H7 (cell line): ENCODE measurements at places on chromosomes 5 and 9. TPM values are rescaled to one million over a fixed set of nuclear protein-coding genes. Genes with fewer than 3 reads are reported as not detected.

GRXCR2 gene
- not detected in 2 replicates for total RNA-seq

TTC16 gene
- 0.11 TPM in 1 of 2 replicates, not detected in the other for total RNA-seq

TMC1 gene
- not detected in 2 replicates for total RNA-seq

CDKN2B gene
- total RNA-seq, result 0.76 TPM in 1 of 2 replicates, not detected in the other

IL7R gene
- not detected in 2 replicates for total RNA-seq

ACTBL2 gene
- total RNA-seq, result not detected in 2 replicates

IL5 gene
- not detected in 2 replicates for total RNA-seq

ASTN2 gene
- 7.4 and 9.3 TPM in 2 replicates for total RNA-seq

PCDHGA8 gene
- total RNA-seq, result 0.22 TPM in 1 of 2 replicates, not detected in the other

B4GALT1 gene
- 5.5 and 6.7 TPM in 2 replicates for total RNA-seq

PRLR gene
- 1.5 and 2.0 TPM in 2 replicates for total RNA-seq

ZFP2 gene
- total RNA-seq, result 0.28 and 1.3 TPM in 2 replicates

GRCh38 chr5:107103522-107103921 lies 567.2 kb downstream of the EFNA5 start:
- no peak for DNase-seq

- peak; percentile 32 for DNase-seq
Measured at GRCh38 chr5:172695232-172696054, 54.4 kb downstream of the NEURL1B start.

- no peak for DNase-seq
Measured at GRCh38 chr9:79446523-79447307, 125.0 kb upstream of the TLE4 start.

- DNase-seq, result no peak
Measured at GRCh38 chr5:81754621-81755020, 3.7 kb upstream of the SSBP2 start.

- no peak for DNase-seq
Measured at GRCh38 chr5:116600876-116601275, 26.3 kb upstream of the SEMA6A start.

DNA sequence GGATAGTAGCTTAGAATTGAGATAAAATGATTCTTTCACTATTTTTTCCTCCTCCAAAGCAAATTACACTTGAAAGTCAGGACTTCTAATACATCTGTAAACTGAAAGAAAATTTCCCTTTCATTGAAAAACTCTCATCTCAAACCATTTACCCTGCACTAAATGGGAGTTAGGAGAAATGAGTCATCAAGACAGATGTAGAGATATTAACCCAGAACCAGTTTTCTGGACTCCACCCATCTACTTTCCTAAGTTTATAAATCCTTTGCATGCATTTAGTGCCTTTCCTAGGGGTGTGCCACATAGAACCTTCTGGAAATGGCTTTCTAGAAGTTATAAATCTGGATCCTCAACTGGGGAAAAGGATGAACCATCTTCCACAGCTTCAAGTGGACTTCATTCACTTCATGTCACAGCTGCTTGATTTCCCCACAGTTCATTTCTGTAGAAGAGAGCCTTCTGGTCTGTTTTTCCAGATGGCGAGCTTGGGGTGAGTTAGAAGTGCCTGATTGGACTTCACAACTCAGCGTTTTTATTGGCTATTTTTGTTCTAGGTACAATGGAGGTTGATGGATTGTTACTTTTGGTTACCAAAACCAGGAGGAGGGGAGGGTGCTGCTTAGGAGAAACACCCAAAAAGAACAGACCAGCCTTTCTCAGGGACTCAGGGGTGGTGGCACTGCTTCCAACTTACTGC lies 72.5 kb upstream of the GPR151 start:
- no peak for DNase-seq

GRCh38 chr9:105114964-105115728 lies 129.3 kb upstream of the SLC44A1 start:
- no peak for DNase-seq

DNA sequence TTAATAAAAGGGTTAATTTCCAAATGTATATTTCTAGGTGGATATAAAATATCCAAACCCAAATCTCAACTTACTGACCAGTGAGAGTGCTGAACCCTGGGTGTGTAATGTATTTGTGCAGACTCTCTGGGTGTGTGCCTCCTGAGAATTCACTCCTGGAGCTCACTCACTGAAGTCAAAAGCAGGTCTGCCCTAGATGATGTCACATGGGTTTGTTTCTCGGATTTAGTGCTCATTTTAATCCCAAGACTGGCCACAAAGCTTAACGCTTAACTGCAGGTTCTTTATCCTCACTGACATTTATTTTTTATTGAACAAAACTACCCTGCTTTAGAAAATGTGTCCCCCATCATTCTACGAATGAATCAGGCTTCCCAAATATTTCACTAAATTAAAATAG lies 179.4 kb downstream of the PPP2R2B start:
- no peak for DNase-seq

DNA sequence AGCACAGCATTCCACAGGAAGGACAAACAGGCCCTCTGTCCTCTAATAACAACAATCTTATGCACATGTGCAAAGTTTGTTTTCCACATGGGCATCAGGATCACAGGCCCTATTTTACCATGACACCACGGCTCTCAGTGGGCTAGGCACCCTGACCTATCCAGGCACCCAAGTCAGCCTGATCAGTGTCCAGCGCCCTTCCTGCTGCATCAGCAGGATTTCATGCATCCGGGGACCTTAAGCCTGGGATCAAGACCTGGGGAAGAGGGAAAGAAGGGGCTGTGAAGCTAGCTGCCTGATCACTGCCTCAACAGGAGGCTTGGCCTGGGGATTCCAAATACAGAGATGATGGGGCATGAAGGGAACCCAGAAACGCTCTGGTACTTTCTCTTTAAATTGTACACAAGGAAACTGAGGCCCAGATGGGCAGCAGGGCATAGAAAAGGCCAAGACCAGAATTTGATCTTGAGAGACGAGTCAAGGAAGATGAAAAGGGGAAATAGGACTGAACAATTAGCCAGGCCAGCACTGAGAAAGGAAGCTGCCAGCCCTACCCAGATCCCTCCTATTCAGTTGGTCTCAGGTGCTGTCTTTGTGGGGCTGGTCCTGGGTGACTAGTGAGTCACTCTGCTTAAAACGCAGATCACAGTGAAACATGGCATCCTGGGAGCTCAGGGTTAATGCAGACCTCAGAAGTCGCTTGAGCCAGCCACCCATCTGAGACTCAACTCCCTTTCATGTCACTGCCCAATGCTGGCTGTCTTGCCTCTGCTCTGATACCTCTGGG lies 57.9 kb downstream of the SHB start:
- no peak for DNase-seq

DNA sequence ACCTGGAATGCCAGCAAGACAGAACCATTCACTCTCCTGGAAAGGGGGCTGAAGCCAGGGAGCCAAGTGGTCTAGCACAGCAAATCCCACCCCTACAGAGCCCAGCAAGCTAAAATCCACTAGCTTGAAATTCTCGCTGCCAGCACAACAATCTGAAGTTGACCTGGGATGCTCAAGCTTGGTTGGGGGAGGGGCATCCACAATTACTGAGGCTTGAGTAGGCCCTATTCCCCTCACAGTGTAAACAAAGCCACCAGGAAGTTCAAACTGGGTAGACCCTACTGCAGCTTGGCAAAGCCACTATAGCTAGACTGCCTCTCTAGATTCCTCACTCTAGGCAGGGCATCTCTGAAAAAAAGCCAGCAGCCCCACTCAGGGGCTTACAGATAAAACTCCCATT lies 17.3 kb downstream of the RIGI start:
- DNase-seq, result no peak

GRCh38 chr9:74951725-74952151 lies 974 bp downstream of the C9orf40 start:
- DNase-seq, result no peak

GRCh38 chr9:134836406-134836970 lies 44.1 kb upstream of the FCN2 start:
- DNase-seq, result no peak

DNA sequence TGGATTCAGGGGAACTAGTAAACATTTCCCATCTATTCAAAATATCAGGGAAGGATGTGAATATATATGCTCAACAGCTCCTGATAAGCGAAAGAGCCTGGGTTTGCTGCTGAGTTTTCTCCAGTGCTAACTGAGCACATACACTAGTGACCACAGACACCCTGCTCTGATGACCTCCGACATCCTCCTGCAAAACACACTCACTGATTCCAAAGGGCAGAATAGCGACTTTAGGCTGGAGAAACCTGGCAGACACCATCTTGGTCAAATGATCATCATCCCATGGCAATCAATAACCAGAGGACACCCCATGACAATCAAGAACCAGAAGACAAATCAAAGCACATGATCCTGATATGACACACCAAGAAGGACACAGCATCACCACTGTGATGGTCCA lies 9.2 kb upstream of the GADD45G start:
- DNase-seq, result no peak

GRCh38 chr5:110727025-110727314 lies 499 bp upstream of the TMEM232 start:
- no peak for DNase-seq

DNA sequence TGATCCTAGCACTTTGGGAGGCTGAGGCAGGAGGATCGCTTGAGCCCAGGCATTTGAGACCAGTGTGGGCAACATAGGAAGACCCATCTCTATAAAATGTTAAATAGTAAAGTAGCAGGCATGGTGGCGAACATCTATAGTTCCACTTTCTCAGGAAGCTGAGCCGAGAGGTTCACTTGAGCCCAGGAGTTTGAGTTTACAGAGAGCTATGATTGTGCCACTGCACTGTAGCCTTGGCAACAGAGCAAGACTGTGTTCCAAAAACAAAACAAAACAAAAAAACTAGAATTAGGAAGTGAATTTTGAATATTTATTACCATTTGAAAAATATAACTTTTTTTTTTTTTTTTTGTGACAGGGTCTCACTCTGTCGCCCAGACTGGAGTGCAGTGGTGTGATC lies 26.8 kb upstream of the PAX5 start:
- no peak for DNase-seq

DNA sequence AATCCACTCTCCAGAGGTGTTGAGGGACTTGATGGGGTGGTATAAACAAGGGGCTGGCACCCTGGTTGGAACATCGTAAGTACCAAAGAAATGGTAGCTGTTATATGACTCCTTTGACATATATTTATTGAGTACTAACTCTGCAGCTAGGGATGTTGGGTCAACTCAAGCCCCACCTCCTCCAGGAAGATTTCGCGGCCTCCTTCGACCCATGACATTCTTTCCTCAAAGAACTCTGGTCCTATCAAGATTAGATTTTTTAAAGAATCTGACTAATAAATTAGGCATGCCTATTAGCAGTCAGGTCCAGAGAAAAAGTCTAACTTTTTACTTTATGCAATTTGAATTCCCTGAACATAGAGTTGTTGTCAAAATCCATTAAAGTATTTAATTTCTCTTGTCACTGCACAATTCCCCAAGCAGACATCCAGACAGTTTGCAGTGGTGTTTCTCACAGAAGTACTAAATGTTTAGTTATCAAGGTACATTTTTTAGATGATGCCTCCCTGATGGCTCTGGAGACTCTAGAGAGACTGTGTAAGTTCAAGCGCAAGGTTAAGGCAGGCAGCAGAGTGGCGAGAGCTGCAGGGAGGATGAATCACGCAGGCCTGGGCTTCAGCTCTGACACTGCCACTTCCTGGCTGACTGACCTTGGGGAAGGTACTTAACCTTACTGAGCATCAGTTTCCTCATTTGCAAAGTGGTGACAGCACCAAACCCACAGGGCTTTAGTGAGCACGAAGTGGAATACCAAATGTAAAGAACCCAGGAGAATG lies 209.6 kb downstream of the TTLL11 start:
- DNase-seq, result no peak

GRCh38 chr9:112334432-112334841 lies 1.0 kb upstream of the PTBP3 start:
- peak; percentile 11 for DNase-seq

DNA sequence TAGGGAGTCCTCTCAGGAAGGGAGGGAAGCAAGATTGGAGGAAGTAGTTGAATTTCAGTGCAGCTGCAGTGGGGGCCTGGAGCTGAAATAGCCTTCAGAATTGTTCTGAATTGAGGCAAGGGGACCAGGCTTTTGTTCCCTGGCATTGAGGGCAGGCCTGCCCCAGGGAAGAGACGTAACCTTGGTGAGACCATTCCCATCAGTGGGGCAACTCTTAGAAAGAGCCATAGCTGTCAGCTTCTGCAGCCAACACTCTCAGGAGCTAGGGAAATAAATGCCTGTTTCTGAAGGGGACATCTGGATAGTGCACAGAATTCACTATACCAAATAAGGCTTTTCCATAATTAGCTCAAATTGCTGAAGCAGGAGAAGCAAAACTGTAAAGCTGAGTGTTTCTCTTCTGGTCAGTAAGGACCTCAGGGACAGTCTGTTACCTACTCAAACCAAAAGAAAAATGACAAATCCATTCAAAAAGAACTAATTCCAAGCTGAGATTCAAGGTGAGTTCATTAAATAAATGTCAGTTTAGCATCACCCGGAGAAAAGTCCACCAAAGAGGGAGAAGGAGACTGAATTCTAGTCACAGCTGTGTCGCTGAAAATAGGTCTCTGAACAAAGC lies 44.0 kb downstream of the LYRM7 start:
- DNase-seq, result no peak

DNA sequence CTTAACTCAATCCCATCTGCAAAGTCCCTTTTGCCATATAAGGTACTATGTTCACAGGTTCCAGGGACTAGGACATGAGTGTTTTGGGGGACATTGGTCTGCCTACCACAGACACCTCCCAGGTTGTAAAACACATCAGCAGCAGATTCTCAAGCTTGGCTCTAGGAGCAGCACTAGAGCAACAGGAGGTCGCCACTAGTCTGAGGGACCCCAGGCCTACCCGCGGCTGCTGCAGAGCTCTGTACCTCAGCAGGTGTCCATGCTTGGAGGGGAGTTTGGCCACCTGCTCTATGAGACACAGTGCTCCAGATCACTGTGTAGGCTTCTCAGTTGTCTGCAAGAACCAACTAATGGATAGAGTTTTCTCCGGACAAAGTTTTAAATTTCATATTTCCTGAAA lies 262.2 kb upstream of the ARRDC3 start:
- peak; percentile 4 for DNase-seq

- no peak for DNase-seq
Measured at GRCh38 chr5:115274584-115274983, 11.9 kb upstream of the PGGT1B start.

GRCh38 chr5:19172926-19173470 lies 815.0 kb downstream of the CDH18 start:
- no peak for DNase-seq

- peak; percentile 63 for DNase-seq
Measured at GRCh38 chr9:109118808-109119438, 824 bp downstream of the TMEM245 start.

DNA sequence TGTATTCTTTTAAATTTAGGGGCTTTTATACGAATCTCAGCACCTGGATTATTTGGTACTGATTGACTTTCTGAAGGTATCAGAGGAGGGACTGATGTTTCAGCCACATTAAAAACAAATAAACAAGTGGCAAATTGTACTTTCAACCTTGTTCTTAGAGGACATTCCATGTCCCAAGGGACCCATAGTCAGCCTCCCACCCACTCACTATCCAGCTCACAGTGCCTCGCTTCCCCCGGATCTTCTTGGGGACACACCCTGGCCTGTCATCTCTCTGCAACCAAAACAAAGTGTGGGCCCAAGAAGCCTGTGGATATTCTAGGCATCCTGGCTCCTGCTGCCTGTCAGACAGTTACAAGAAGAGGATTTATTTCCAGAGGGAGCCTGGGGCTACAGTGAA lies 8.8 kb upstream of the BOD1 start:
- no peak for DNase-seq
